Effector memory CD8-positive, alpha-beta T cell (primary cell): ENCODE measurements at places on chromosomes 2 and 18.

DNA sequence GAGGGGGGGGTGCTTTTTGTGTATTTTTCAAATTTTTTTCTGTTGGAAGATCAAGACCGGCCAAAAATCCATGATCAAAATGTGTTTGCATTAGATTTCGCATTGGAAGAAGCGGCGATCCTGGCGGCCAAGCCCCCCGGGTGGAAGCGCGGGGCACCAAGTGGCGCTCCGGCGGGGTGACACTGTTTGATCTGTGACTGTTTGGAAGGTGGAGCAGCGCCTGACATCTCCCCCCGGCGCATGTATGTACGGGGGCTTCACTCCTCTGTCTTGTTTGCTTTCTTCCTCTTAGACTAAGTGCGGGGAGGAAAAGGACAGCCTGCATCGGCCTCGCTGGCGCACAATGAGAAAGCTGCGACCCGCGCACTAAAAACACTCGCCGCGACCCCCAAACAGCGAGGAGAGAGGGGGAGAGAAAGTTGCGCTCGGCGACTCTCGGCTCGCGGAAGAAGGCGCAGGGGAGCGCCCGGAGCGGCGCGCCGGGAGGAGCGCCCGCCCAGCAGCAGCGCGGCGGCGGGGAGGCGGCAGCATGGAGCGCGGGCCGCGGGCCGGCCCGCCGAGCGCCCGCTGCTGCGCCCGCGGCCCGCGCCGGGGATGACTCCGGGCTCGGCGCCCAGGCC is 515 bp downstream of the TSHZ1 start:
- DNase-seq: peak; percentile 40

DNA sequence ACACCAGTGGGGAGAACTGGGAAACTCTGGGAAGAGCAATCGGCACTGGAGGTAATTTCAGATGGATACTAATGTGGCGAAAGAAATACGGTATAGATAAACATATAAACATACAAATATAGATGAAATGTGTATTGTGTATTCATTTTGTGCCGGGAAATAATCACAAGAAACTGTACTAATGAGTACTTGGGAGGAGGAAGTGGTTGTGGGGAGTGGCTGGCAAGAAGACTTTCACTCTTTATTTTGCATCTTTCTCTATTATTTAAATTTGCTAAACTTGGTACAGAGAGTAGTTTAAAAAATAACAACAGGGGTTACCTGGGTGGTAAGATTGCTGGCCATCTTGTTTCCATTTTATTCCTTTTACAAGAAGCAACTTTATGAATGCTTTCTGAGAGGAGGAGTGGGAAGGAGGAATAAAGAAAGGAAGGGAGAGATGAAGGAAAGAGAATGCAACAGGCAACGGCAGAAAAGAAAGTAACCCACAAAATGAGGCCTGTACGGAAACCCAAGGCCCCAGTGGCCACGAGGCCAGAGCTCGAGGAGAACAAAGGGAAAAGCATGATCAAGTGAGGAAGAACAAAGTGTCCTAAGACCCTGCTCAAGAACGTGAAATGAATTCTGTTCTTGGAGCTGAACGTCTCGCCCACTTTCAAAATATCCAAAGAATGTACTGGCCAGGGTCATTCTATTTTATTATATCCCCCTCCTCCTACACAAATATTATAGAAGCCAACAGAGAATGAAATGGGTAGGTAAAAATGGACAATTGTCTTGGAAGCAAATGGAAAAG is 45.2 kb downstream of the FAM178B start:
- no peak for DNase-seq

DNA sequence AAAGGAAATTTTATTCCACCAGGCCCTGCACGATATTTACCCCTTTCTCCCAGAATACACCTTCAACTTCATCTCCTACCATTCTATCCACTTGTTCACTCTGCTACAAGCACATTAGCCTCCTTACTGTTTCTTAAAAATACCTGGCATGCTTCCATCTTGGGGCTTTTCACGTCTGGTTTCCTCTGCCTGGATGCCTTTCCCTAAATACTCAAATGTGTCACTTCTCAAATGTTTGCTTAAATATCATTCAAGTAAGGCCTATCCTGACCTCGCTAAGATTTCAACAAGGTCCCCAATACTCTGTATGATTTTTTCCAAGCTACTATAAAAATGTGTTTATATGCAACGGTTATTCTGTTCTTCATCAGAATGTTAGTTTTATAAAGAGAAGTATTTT is 433.0 kb upstream of the CHAC2 start:
- no peak for DNase-seq

DNA sequence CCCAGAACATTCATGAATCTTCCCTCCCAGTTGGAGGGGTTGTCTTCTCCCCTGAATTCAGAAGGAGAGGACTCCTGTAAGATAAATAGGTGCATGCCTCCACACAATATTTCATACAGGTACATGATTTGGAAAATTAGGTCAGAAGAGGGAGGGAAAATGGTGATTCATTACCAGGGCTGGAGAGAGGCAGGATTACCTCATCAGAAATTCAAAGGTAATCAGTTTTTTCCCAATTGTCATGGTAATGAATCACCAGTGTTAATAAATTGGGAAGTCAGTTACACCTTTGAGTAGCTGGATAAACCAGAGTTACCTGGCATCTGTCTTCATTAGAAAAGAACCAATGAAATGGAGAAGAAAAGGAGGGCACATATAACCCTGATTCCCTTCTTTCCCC is 128.5 kb downstream of the EN1 start:
- no peak for DNase-seq

- DNase-seq: no peak
Measured at GRCh38 chr18:68724021-68724420, 9.1 kb upstream of the TMX3 start.

GRCh38 chr2:241228860-241229516 is 40.5 kb downstream of the ANO7 start:
- no peak for DNase-seq

GRCh38 chr2:166881177-166881576 is 7.1 kb upstream of the XIRP2 start:
- DNase-seq: no peak

- no peak for DNase-seq
Measured at GRCh38 chr2:76667821-76668271, 854.3 kb downstream of the LRRTM4 start.

DNA sequence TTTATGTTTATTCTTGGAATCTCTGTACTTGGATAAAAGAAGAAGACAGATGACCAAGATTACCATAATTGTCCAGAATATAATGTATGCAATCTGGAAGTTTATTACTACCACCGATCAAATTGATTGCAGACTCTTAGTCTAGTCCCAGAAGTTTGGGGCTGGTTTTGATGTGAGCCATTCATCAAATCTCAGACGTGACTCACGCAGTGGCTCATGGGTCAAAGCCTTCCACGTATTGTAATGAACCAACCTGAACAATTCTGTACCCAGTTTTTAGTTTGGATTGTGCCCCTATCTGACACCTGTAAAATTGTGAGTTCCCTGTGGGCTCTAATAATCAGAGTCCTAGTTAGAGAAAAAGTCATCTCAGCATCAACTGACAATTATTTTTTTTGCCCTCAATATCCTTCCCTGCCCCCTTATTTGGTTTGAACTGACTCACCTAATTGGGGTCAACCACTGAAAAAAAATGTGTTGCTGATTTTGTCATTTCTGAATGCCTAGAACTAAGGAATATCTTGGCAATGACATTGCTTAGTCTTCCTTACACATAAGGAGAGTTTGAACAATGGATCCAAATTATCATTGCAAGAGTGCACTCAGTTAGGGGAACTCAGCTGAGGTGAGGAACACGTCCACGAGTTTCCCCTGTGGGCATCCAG is 219.5 kb upstream of the NRP2 start:
- DNase-seq: no peak

- no peak for DNase-seq
Measured at GRCh38 chr2:85758361-85759256, 4.8 kb downstream of the ATOH8 start.

DNA sequence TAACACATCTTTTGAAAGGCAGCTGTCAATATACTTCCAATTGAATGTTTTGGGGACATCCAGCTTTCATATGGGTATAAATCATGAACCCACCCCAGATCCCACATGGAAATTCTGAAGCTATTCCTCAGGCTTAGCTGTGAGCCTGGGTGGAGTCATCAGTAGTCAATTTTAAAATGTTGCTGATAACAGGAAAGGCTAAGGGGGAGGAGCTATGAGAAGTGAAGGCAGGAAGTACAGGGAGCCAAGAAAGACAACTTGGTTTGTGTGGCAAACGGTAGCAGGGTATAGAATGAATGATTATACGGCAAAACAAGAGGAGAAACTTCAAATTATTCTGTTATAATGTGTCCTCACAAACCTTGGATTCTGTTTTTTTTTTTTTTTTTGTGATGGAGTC is 108.6 kb downstream of the QPCT start:
- DNase-seq: no peak

DNA sequence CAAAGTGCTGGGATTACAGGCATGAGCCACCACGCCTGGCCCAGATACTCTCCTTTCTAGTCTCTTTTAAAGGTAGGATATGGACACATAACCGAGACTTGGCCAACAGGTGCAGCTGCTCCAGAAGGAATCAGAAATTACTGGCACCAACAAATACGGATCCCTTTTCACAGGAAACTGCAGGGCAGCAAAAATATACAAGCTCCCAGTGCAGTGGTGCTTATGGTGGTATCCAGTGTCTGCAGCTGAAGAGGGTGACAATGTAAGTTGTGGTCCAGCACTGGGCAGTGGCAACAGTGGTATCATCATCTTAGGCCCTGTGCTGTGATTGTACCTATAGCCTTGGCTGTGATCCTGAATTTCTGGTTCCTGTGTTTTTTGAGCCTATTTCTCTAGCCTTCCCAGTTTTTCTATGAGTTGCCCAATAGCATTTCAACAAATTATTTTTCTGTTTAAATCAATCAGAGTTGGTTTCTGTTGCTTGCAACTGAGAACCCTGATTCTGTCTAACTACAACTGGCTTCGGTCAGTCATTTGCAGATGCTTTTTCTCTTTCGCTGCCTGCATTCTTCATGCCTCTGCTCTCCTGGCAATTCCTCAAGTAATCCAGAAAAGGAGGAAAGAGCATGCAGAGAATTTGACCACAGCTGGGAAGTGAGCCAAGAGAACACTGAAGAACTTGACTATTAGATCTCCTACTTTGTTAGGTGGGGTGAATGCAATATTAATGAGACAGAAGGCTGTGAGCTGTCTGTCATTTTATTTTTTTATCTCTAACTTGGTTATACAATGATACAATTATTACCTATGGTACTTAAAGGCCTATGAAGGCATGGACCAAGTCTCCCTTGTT is 30.8 kb upstream of the EML4 start:
- DNase-seq: no peak

DNA sequence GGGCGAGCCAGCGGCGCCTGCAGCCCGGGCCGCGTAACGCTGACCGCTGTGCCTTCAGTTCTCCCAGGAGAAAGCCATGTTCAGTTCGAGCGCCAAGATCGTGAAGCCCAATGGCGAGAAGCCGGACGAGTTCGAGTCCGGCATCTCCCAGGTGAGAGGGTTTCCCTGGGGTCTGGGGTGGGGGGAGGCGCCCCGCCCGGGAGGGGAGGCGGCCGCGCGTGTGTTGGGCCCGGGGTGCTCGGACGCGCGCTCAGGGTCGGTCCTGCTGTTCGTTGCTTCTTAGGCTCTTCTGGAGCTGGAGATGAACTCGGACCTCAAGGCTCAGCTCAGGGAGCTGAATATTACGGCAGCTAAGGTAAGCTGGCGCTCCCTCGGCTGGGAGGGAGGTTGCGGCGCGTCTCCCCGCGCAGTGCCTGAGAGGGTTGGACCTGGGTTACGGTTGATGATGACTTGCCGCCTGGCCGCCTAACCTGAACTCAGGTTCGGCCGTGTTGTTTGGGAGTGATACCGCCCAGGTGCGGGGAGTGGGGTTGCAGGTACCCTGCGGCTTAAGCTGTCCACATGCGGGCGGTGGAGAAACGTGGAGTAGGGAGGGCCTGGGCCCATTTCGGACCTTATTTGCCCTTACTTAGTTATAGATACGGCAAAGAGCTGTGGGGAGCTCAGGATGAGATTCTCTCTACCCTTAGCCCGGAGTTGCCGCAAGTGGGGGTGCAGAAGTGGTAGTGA is 638 bp downstream of the RPS7 start:
- peak; percentile 55 for DNase-seq

DNA sequence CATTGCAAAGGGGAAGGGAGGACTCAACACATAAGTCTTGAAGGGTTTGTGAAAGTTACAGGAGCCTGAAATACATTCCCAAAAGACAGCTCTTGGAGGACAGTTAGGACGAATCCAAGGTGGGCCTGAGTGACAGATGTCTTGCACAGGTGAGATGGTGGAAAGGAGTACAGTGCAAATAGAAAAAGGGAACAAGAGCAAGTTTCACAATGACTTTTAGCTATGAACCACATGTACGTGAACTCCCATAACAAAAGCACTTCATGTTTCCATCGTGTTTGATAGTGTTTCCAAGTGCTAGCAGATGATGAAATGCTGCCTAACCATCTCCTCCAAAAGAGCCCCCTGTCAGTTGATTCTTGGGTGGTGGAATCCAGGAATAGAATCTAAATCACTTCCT is 1.8 kb downstream of the IL18RAP start:
- DNase-seq: no peak

DNA sequence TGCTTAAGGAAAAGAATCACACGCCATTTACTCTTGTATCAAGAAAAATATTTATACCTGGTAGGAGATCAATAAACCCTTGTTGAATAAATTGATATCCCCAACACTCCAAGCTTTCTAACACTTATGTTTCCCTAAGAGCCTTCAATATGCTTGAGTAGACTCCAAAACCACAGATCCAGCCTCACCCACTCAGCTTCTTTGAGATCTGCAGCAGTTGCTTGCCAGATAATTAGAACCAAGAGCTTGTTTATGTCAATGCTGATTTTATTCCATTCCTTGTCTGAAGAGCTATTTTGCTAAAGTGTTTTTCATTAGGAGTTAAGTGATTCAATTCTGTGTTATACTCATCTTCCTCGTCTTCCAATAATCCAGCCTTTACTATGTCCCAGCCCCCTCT is 26.3 kb upstream of the CRIM1 start:
- no peak for DNase-seq

DNA sequence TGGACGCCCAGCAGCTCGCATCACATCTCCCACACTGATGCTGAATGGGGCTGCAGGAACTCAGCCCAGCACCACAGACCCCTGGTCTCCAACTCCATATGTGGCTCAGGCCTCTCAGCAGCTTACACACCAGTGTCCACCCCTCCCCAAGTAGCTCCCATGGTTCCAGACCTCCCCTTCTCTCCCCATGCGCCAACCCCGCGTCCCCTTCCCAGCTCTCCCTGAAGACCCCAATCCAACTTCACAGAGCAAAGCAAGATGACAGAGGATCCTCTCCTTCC is 188.9 kb downstream of the SH3BP4 start:
- DNase-seq: no peak
